Stimulated activated CD8-positive, alpha-beta memory T cell treated with anti-CD3 and anti-CD28 coated beads, Interleukin-4, amount 100 ng/mL, for 1 hour (primary cell): ENCODE measurements at places on chromosomes 5 and 9.

GRCh38 chr9:68749579-68750159, 44.6 kb downstream of the PIP5K1B start:
- no peak for DNase-seq

DNA sequence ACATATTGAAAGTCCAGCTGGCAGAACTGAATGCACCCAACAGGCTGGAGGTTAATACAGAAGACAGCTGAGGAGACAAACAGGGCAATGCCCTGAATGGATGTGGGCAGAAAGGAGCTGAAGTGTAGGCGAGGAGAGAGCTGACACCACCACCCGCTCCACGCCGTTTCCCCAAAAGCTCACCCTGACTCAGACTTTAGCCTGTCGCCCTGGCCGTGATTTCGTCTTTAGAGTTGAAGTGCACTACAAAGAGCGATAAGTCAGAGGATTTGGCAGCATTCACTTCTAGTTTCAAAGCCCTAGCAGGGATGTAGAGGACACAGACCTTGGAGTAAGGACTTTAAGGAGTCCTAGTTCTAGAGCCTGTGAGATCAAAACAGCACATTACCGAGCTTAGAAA, 2.2 kb upstream of the ERAP1 start:
- no peak for DNase-seq

- DNase-seq = no peak
Observed at GRCh38 chr9:77469515-77470231, 178.4 kb downstream of the GNA14 start.

GRCh38 chr9:8521112-8521511, 721.5 kb upstream of the DMAC1 start:
- no peak for DNase-seq

- DNase-seq = no peak
Observed at GRCh38 chr5:41637869-41638268, 127.5 kb upstream of the PLCXD3 start.

GRCh38 chr5:81020478-81021167, 60.5 kb downstream of the RASGRF2 start:
- DNase-seq = no peak

- no peak for DNase-seq
Observed at GRCh38 chr5:7500256-7500655, 104.3 kb downstream of the ADCY2 start.

DNA sequence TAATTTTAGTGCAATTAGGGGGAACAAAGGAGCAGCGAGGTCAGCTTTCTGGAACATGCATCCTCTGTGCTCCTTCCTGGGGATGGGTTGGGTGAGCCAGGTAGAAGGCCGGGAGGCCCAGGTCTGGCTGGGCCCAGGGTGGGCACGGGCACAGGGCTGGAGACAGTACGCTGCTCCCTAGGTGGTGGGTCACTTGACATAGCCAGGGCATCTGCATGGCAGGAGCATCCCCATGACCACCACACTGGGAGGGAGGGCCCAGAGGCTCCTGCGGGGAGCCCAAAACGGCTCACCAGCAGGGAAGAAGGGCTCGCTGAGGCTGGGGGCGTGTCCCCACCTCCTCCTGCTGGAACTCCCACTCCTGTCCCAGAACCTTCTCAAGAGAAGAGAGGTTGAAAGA, 216.8 kb downstream of the NXNL2 start:
- no peak for DNase-seq

DNA sequence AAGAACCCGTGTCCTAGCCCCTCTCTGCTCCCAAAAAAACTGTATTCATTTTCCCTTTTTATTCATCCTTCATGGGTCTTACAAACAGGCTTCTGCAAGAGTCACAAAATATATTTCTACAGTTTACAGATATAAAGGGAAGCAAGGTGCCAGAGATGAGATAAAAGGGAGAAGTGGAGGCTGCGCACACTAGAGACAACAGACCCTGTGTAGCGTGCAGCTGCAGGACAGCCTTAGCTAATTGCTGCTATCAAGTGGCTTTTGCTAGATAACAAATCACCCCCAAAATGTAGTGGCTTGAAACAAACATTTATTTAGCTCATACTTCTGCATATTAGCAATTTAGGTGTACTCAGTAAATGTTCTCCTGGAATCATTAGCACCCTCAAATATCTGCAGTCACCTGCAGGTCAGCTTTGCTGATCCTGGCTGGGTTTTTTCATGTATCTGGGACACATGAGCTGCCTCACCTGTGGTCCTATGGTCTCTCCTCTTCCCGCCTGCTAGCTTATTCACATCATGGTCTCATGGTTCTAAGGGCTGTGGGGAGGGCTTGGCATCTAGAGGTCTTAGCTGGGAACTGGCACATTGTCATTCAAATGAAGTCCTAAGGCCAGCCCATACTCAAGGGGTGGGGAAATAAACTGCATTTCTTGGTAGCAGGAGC, 29.4 kb downstream of the ARHGEF37 start:
- no peak for DNase-seq

- no peak for DNase-seq
Observed at GRCh38 chr5:28281351-28281750, 1243.0 kb upstream of the CDH9 start.

GRCh38 chr9:91055845-91056244, 254.2 kb downstream of the SYK start:
- DNase-seq = no peak

DNA sequence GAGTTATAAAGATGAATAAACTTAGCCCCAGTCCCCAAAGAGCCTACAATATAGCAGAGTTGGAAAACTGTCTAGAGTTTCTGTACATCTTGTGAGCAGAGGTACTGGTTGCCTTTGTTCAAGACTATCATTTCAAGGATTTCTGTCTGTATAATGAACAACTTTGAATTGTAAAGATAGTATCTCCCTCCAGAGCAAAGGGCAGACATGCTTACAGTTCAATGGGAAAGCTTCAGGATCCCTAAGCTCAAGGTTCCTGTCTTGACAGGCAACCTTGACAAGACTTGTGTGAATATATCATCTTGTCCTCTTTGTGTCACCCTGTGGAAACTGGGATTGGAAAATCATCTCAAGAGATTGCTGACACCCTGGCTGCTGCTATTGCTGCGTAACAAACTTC, 242.8 kb upstream of the VLDLR start:
- DNase-seq = no peak

GRCh38 chr9:74220327-74220726, 276.8 kb upstream of the RORB start:
- DNase-seq = no peak

- no peak for DNase-seq
Observed at GRCh38 chr9:16058131-16058549, 505.3 kb downstream of the CCDC171 start.

GRCh38 chr9:113599646-113600022, 136.1 kb downstream of the RGS3 start:
- no peak for DNase-seq

- DNase-seq = no peak
Observed at GRCh38 chr5:92092239-92092638, 709.1 kb upstream of the ARRDC3 start.

GRCh38 chr9:109251080-109251775, 69.6 kb downstream of the EPB41L4B start:
- no peak for DNase-seq

DNA sequence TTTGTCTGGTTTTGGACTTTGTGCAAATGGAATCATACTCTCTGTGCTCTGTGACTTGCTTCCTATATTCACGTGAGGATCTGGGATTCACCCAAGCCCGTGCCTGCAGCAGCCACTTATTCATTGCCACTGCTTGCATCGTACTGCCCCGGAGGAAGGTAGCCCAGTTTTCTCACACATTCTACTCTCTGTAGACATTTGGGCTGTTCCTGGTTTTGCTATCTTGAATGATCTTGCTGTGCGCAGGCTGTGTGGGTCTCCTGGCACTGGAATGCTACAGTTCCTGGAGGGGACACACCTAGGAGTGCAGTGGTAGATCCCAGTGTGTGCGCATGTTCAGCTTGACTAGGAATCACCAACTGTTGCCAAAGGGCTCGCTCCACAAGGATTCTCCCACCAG, 99.2 kb upstream of the BOD1 start:
- no peak for DNase-seq
